ENCODE measurements at places on chromosomes 12 and 14. TPM values are rescaled to one million over a fixed set of nuclear protein-coding genes. Genes with fewer than 3 reads are reported as not detected.

SENP1 gene
- 27.3 TPM for total RNA-seq

SLC25A47 gene
- 0.24 TPM for total RNA-seq

TAS2R46 gene
- total RNA-seq, result not detected

DBX2 gene
- not detected for total RNA-seq

C12orf50 gene
- total RNA-seq, result not detected

ESRRB gene
- not detected for total RNA-seq

PRIM1 gene
- 32.6 TPM for total RNA-seq

CIDEB gene
- total RNA-seq, result not detected

DNA sequence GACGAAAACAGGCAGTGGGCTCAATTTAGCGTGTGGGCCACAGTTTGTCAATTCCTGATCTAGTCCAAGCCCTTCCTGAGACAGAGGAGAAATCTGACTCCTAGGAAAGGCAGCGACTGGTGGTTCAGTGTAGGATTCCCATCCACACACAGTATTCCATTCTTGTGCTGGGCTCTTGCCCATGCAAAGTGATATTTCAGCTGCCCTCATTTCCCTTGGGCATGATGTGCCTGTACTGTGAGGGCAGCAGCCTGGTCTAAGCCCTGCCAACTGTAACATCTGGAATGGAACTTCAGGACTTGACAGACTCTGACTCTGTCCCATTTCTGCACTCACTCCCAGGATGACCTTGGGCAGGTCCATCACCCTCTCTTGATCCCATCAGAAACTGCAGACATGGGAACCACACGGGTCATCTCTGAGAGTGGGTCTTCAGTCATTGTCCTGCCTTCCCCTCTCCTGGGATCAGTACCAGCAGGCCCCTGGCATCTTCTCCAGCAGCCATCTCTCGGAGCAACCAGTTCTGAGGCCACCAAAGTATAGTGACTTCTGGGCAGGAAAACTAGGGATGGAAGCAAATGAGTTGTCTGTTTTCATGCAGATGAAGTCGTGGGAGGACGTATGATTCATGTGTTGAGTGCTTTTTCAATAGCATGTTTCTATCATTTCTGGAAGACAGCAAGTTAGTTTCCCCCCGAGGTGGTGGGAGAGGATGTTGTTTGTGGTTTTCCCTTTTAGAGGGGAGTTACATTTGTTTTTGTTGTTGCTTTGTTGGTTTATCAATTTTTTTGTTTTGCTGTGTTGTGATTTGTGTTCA, 54.2 kb upstream of the BCL2L14 start:
- no peak for DNase-seq

GRCh38 chr12:116713527-116713926, 24.3 kb downstream of the SPRING1 start:
- DNase-seq, result no peak

GRCh38 chr14:61502459-61503093, 181.2 kb downstream of the PRKCH start:
- peak; percentile 32 for DNase-seq

DNA sequence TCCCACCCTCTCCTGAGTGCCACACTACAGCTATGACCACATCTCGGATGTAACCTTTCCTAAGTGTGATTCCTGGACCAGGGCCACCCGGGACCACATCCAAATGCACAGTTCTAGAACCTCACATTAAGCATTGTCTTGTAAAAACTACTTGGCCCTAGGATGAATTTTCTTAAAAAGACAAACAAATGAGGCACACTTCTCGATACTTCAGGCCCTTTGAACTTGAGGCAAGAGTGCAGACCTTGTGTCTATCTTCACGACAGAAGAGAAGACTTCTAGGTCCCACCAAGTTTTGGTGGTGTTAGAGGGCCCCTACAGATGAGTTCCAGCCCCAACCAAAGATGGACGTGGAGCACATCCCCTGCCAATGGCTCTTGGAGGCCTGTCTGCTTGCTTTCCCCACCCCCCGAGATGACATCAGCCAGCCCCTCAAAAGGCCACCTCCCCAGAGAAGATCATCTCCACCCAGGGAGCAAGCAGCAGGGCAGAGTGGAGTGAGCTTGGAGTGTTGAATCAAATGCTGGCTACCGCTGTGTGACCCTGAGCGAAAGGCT, 9.3 kb downstream of the ISCU start:
- no peak for DNase-seq

DNA sequence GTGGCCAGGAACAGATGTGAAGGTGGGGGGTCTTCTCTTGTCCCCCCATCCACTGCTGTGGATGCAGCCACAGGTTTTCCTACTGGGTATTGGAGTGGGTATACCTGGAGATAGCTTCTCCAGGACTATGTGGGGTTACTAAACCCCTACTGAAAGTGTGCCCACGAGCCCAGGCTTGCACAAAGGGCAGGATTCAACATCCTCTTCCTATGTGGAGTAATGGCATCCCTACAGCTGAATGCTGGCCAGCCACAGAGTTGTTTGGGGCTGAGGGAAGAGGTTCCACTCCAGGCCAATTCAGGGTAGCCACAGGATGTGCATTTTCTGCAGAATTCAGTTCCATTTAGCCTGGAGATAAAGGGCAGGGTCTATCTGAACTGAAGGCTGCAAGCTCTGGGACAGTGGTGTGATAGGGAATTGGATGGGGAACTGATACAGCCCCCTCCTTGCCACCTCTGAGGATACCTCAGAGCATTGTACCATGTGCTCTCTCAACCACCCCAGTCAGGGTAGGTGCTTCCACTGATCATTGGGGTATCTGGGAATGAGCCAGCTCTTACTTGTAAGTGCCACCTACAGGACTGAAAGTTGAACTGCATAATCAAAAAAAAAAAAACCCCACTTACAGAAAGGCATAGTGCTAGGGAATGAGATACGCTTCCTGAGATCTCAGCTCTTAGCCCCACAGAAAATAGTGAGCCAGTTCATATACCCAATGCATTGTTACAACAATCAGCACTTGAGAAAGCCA, 187.1 kb downstream of the KITLG start:
- peak; percentile 30 for DNase-seq

DNA sequence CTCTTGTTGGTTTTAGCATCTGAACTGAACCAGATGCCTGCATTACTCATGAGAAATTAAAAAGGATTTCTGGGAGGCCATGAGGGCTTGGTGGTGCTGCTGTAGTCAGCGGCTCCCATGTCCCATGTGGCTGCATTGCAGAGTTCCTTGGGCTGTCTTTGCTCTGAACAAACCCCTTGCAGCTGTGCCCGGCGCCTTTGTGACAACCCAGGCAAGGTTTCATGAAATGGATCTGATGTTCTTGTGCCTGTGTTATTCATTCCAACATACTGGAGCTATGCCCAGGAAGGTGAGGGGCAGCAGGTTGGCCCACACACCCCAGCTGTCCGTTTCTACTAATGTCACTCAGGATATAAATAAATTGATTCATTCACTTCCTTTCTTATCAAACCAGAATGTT, 40.8 kb downstream of the TGFB3 start:
- DNase-seq, result no peak

DNA sequence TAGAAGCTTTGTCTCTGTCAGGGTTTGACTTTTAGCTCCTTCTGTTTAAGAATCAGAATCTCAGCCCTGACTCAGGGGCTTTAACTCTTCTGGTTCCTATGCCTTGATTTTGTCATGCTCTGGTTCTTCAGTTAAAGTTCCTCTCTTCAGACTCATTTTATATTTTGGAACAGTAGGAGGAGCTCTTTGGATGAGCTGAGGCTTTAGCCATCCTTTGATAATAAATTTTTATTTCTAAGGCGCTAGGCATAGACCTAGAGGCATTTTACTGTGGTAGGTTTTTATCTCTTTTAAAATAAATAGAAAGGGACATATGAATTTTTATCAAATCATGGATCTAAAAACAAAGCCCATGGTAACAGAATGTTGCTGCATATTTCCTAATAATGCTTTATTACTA, 51.7 kb downstream of the ATP23 start:
- no peak for DNase-seq

GRCh38 chr14:100537446-100538350, 49.5 kb downstream of the BEGAIN start:
- DNase-seq, result no peak

GRCh38 chr12:71947645-71948105, 9.0 kb downstream of the TPH2 start:
- no peak for DNase-seq

DNA sequence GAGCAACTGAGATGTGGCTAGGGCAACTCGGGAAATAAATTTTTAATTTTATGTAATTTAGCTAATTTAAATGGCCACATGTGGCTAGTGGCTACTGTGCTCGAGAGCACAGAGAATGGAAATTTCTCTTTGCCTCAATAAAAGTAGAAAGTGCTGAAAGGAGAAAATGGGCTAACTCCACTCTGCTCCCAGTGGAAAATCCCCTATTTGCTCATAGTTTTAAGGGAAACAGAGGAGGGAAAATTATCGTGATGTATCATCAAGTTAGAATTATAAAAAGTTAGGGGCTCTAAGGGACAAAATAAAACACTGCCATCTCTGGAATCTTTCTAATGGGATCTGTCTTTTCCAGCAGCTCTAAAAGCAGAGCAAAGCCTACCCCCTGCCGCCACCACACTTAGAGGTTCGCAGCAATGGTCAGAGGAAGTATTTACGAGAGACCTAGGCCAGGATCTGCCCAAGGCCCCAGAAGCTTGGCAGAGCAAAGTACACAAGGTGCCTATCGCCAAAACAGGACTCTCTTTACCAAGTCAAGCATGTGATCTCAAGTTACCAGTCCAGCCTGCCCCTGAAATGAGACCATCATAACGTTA, 220.7 kb downstream of the PPM1H start:
- DNase-seq, result no peak

GRCh38 chr12:130608831-130609230, 107.3 kb downstream of the RIMBP2 start:
- no peak for DNase-seq

- DNase-seq, result peak; percentile 42
Measured at GRCh38 chr12:87812681-87813080, 216.5 kb downstream of the C12orf50 start.

- DNase-seq, result no peak
Measured at GRCh38 chr14:75944607-75945241, 37.1 kb downstream of the TGFB3 start.

GRCh38 chr12:103821773-103822172, 19.3 kb downstream of the NT5DC3 start:
- DNase-seq, result no peak

DNA sequence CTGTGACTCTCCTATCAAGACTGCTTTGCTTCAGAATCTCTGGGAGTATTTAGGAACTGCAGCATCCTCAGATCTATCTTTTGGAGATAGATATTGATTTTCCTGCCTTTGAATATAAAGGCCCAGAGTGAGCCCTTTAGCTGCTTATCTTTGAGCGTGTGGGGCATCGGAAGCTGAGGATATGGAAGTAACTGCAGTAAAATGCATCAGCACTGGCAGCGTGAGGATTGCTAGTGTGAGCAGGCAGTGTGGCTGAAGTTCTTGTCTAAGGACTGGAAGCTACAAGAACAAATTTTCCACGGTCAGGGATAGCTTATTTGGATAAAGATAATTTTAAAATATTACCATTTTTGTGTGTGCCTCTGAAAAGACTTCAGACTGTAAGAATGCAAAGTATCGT, 474.7 kb downstream of the NPAS3 start:
- no peak for DNase-seq

GRCh38 chr12:4439736-4440135, 5.9 kb downstream of the FGF6 start:
- no peak for DNase-seq

DNA sequence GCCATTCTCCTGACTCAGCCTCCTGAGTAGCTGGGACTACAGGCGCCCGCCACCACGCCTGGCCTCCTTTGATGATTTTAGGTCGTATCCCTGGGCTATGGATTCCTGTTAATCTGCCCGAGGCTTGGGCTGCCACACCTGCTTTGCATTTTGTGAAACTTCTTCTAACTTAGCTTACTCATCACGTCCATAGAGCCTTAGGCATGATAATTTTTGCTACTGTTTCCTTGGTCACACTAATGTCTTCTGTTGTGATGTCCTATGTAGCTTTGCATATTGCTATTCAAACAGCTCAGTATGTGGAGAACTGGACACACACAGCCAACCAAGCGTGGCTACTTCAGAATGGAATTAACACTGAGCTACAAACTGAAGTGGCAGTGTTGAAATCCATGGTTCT, 47.5 kb upstream of the DDX11 start:
- no peak for DNase-seq

All from A172 (cell line).